ENCODE measurements at places on chromosomes 2 and 18.

- no peak for DNase-seq
Observed at GRCh38 chr2:11553661-11554398, 20.0 kb downstream of the GREB1 start.

GRCh38 chr2:18483896-18484295 lies 76.6 kb downstream of the RDH14 start:
- DNase-seq: no peak

- DNase-seq: no peak
Observed at GRCh38 chr2:120761164-120761861, 25.6 kb downstream of the GLI2 start.

GRCh38 chr2:98924038-98924830 lies 11.8 kb downstream of the CRACDL start:
- peak; percentile 1 for DNase-seq

DNA sequence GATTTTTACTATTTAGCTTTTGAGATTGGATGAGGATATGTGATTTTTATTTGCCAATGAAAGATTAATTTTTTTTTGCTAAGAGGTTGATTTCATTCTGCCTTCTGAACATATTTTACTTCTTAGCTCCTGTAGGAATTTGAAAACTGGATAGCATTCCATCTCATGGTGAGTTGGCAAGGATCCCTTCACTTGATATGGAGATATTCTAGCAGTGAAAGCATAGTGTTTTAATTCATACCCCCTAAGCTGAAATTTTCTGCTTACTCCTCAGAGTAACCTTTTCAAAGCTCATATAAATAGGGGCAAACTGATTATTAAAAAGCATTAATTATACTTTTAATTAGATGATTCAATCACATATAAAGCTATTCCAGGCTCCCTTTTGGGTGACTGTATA lies 61.0 kb upstream of the KCNJ3 start:
- no peak for DNase-seq

- no peak for DNase-seq
Observed at GRCh38 chr2:237497838-237498186, 10.8 kb downstream of the MLPH start.

GRCh38 chr2:159066541-159067156 lies 98.2 kb downstream of the TANC1 start:
- DNase-seq: no peak

DNA sequence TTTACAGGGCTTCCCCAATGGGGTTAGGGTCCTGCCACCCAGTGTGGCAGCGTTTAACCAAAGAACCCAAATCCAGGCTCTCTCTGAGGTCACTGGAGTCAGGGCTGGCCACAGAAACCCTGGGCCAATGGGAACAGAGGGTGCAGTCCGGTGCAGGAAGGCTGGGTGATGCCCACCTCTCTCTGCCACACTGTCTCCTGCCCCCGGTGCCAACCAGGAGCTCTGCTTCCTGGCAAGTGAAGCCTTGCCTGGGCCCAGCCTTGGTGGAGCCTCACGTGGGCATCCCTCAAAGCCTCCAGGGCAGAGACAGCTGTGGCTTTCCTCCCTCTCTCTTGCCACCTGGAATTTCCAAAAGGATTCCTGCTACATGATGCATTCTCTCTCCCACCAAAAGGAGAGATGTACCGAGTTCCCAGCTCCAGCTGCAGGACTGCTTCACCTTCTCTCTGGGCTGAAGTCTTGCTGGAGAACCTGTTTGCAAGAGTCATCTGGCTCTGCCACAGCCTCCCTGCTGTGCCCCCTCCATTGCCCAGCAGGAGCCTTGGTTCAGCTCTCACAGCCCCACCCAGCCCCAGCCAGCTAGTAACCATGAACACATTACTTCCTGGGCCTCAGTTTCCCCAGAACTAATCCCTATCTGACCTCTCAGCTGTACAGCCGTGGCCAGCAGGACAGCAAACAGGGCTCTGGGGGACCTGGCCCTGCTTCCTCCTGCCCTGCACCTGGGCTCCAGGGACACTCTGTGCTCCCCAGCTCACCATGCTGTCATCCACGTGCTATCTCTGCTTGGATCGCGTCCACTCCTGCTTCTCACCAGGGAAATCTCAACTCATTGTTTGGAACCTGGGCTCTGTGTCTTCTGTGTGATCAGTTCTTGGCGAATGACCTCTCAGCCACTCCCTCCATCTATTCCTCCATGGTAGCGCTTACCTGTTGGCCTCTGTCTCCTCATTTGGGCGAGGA lies 43.4 kb downstream of the KCNF1 start:
- DNase-seq: no peak

DNA sequence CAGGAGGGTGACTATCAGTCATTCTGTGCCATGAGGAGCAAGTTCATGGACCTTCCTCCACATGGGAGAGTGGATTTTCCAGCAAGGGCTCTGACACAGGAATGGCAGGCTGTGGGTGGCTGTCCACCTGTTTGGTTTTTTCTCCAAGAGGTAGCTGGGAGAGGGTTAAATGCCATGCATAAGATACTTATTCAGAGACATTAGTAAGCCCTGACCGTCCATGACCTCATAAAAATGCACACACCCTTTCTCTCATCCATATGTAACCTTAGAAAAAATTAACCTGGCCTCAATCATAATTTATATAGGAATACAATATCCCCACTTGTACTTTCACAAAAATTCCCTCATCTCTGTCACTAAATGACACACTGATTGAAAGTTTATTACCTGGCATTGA lies 51.3 kb downstream of the NPPC start:
- DNase-seq: no peak
